Neural progenitor cell (in vitro differentiated cells): ENCODE measurements at places on chromosomes 2 and 18.

DNA sequence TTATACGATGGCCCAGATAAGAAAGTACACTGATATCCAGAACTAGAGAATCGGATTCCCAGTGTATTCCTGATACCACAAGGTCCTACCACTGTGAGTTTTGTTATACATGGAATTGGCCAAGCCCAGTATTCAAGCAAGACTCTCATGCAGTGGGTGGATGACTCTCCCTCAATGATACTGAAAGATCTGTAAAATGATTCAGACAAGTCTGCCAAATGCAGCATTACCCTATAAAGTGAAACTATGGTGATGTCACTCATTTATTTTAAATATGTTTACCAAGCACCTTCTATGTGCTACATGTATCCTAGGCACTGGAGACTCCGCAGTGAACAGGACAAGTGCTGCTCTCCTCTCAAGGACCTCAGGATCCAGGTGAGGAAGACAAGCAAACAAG, 22.6 kb downstream of the MYO5B start:
- no peak for DNase-seq

DNA sequence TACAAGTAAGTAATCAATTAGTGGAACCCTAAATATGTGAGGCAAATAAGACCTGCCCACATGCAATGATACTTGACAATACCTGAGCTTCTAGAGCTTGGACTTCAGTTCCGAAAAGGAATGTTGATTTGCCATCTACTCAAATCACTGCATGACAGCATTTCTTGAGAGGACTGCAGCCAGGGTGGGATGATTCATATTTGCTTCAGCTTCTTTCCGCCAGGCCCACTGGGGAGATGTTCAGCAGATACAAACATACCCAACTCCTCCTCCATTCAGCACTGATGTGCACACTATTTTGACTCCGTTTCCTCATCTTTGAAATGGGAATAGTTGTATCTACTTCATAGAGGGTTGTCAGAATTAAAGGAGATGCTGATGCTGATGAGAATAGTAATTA, 28.8 kb upstream of the TMEM177 start:
- DNase-seq: no peak

DNA sequence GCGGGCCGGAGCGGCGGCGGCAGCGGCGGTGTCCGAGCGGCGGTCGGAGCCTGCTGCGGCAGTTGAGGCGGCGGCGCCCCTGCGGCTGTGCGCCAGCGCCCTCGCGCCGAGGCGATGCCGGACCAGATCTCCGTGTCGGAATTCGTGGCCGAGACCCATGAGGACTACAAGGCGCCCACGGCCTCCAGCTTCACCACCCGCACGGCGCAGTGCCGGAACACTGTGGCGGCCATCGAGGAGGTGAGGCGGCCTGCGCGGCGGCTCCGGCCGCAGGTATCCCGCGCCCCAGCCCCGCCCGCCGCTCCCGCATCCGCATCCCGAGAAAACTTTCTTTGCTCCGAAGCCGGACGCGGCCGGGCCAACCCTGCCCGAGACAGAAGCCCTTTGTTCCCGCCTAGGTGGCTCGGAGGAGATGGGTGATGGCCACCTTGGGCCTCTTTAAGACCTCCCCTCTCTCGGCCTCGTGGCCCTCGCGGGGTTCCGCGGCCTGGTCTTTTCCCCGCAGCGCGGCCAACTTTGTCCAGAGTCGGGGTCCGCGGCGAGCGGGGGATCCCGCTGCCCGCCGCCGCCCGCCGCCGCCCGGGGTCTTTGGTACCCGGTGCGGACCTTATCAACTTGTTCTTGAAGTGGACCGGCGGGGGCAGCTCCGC, 504 bp downstream of the ASAP2 start:
- DNase-seq: no peak

DNA sequence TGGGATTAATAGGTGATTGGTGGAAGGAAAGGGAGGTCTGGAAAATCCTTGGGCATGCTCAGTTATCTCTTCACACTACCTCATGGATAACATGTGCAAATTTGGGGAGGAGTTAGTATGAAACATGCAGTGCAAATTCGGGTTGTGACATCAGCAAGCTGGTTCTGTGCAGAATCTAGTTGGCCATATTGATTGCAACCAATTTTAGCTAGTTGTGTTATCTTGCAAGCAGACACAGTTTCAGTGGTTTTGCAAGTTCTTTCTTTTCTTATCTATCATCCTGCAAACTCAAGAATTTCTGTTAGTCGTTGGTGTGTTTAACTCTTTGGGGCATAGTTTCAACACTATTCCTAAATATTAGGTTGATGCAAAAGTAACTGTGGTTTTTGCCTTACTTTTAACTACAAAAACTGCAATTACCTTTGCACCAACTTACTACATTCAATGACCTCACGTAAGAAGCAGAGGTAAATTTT, 135.4 kb downstream of the PTH2R start:
- DNase-seq: no peak

DNA sequence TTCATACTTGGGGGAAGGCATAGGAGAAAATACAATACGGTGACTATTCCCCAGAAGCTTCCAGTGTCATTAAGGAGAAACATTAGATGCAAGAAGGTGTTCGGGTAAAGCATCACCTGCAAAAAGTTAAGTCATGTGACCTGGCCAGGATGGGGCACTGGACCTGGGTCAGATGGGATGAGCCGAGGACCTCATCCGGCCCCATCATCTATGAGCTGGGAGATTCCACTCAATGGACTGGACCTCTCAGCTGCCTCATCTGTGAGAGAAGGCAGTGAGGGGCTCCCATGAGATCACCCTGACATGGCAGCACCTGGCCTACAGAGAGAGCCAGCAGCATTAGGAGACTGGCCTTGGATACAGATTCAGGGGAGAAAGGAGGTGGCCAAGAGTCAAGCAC, 111.4 kb upstream of the TEX51 start:
- DNase-seq: no peak

DNA sequence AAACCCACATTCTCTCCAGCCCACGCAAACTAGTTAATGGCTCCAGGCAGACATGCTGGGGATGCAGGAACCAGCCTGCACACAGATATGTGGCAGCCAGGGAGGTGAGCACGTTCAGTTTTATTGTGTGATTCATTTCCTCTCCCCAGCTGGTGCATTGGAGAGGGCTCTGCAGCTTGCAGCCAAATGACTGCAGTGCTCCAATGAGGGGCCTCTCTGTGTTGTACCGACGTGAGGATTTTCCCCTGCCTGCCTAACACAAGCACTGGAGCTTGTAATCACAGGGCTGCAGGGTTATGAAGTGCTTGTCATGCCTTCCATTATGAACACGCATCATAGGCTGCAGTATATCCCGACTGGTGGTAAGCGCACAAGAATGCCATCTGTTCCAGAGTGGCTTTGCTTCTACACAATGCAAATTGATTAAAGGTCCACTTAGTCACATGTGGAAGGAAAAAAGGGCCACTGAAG, 92.3 kb upstream of the THUMPD2 start:
- peak; percentile 6 for DNase-seq

- DNase-seq: no peak
These were observed 694.1 kb downstream of the PLCL1 start for GRCh38 chr2:198498516-198498915.

DNA sequence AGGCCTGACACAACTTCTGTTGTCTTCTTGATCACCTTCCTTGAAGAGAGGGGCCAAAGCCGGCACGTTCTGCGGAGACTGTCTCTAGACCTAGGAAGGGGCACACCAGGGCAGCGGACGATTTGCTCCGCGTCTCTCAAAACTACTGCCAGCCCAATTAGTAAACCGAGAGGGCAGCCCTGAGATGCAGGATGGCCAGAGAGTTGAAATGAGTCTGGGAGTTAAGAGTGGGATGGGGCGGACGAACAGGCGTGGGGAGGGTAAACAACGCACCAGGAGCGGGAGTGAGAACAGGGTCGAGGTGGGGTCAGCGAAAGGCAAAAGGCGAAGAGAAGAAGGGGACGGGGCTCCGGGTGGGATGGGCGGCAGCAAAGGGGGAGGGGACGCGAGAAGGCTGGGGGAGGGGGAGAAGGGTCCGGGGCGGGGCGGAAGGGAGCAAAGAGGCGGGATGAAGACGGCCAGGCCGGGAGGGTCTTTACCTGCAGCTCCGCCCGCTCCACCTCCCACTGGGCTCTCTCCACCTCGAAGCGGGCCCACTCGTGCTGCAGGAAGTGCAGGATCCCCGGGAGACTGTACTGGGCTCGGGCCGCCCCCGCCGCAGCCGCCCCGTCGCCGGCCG, 476 bp downstream of the STRN start:
- peak; percentile 88 for DNase-seq
